ENCODE measurements at places on chromosomes 3 and 15. TPM values are rescaled to one million over a fixed set of nuclear protein-coding genes. Genes with fewer than 3 reads are reported as not detected.

The PTX3 gene
- total RNA-seq, result 1.4 TPM

The GASK1A gene
- total RNA-seq, result 7.9 TPM

The CCR8 gene
- total RNA-seq, result not detected

The SI gene
- total RNA-seq, result not detected

The NEK4 gene
- total RNA-seq, result 39.5 TPM

- H3K27me3 ChIP-seq, result no peaks in the 10 kb centered on the region
- H3K36me3 ChIP-seq, result no peaks in the 10 kb centered on the region
- no peak overlapping the region for H3K27ac ChIP-seq
- H3K4me1 ChIP-seq, result peaks cover 8% of the 10 kb centered on the region
- H3K4me3 ChIP-seq, result no peak overlapping the region
Measured at GRCh38 chr3:67384760-67385397, 269.5 kb downstream of the SUCLG2 start.

DNA sequence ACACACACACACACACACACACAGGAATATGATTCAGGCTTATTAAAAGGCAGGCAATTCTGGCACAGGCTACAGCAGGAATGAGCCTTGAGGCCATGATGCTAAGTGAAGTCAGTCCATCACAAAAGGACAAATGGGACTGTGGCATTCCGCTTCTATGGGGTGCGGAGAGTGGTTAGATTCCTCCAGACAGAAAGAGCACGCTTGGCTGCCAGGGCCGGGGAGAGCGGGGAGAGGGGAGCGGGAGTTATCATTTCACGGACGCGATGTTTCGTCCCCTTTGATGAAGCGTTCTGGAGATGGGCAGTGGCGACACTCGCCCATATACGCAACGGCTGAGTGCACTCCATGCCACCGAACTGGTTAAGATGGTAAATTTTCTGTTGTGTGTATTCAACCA, 58.5 kb upstream of the FAM174B start:
- no peak for DNase-seq
- H3K4me3 ChIP-seq, result peak overlapping the region; percentile 70
- no peaks in the 10 kb centered on the region for H3K36me3 ChIP-seq
- H3K27ac ChIP-seq, result no peak overlapping the region
- peaks cover 31% of the 10 kb centered on the region for H3K27me3 ChIP-seq

DNA sequence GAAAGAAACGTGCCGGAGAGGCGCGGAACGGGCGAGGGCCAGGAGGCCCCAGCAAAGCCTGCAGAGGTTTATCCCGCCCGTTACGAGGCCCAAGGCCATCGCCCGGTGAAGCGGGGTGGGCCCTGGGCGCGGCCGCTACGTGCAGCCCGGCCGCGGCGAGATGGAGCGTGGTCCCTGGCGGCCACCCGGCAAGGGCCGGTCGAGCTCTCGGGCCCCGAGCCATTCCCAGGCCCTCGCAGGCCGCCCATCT, 1.1 kb downstream of the PKM start:
- peak overlapping the region; percentile 67 for H3K4me3 ChIP-seq
- H3K4me1 ChIP-seq, result peaks cover 15% of the 10 kb centered on the region
- no peak for DNase-seq
- no peaks in the 10 kb centered on the region for H3K36me3 ChIP-seq

GRCh38 chr3:112948346-112948838, 26.5 kb downstream of the CD200R1 start:
- no peak overlapping the region for H3K27ac ChIP-seq
- peak; percentile 49 for DNase-seq
- no peaks in the 10 kb centered on the region for H3K27me3 ChIP-seq

DNA sequence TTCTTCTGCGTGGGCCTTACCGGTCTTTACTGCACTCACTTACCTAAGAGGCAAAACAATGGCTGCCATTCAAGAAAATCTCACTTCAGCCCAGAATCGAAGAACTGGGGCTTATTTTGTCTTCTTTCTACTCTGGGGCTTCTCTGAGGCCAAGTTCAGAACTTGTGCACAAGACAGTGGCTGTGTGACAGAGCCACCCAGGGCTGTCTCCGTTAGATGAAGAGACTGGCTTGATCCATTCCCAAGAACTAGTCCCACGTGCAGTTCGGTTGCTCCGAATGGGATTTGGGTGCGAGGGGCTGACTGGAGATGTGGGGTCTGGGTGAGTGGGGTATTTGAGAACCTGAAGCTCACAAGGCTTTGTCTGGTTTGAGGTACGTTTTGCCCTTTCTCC, 795 bp upstream of the TCF12 start:
- H3K36me3 ChIP-seq, result no peaks in the 10 kb centered on the region
- DNase-seq, result no peak
- H3K27me3 ChIP-seq, result no peaks in the 10 kb centered on the region

GRCh38 chr3:194298331-194299227, 52.5 kb downstream of the CPN2 start:
- H3K4me1 ChIP-seq, result peaks cover 17% of the 10 kb centered on the region
- H3K27ac ChIP-seq, result no peak overlapping the region
- H3K4me3 ChIP-seq, result no peak overlapping the region
- no peak for DNase-seq
